HT-29 (cell line): ENCODE measurements at places on chromosomes 2 and 18. TPM values are rescaled to one million over a fixed set of nuclear protein-coding genes. Genes with fewer than 3 reads are reported as not detected.

DNA sequence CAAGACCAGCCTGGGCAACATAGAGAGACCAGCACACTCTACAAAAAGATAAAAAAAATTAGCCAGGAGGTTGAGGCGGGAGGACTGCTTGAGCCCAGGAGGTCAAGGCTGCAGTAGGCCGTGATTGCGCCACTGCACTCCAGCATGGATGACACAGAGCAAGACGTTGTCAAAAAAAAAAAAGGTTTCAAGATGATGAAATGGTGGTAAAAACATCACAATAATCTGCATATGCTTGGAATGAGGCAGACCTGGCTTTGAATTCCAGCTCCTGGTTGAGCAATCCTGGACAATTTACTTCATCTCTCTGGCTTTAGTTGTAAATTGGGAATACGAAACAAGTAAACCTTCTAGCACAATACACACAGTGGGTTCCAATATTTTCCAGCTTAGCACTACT, 24.1 kb downstream of the USP40 start:
- no peak for DNase-seq

Gene ALK
- total RNA-seq, result not detected in 2 replicates

DNA sequence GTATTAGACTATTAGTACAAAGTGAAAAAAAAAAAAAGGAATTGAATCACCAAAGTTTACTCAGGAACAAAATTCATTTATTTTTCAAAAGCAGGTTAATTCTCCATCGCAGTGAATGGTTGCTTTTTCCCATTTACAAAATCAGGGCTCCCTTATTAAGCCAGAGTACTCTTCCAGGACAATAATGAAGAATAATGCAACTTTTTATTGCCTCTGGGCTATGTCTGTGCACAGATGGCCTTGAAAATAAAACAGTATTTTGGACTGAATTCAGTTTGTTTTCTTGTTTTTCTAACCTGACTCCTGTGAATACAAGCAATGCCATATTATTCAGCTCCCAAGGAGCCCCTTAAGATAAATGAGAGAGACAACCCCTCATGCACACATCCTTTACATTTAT, 246.8 kb downstream of the KCNS3 start:
- DNase-seq, result no peak

Gene LOXHD1
- total RNA-seq, result not detected in 2 replicates

DNA sequence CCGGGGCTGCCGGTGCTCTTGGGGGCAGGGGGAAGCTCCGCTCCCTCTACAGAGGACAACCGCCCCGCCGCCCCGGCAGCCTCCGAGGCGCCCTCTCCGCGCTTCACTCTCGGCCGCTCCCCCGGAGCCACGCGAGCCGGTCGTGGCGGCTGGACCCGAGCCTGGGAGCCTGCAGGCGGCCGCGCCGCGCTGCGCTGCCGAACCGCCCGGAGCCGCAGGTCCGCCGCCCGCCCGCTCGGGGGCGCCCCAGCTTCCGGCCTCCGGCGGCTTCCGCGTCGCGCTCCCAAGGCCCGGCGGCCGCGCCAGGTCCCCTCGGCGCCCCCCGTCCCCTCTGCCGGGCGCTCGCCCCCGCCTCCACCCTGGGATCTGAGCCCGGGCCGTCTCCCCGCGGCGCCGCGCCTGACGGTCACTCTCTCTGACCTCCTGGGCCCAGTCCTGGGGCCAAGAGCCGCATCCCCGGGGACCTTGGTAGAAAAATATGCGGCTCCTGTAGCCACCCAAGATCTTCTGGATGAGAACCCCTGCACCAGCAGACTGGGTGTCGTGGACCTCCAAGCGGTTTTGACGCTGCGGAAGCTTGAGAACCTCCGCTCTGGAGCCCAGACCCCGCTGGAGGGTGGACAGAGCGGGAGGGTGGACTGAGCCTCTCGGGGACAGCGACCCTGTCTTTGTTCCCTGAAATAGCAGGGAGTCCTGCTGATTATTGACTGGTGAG, 44.3 kb downstream of the SERTAD2 start:
- DNase-seq, result peak; percentile 64

Gene NR4A2
- total RNA-seq, result 4.1 and 5.2 TPM in 2 replicates

Gene EML6
- 3.0 and 3.1 TPM in 2 replicates for total RNA-seq

- no peak for DNase-seq
Observed at GRCh38 chr2:209413311-209414014, 10.4 kb upstream of the MAP2 start.

GRCh38 chr2:127115471-127116199, 8.7 kb upstream of the BIN1 start:
- peak; percentile 59 for DNase-seq

- DNase-seq, result no peak
Observed at GRCh38 chr2:137947032-137947727, 17.1 kb upstream of the HNMT start.

DNA sequence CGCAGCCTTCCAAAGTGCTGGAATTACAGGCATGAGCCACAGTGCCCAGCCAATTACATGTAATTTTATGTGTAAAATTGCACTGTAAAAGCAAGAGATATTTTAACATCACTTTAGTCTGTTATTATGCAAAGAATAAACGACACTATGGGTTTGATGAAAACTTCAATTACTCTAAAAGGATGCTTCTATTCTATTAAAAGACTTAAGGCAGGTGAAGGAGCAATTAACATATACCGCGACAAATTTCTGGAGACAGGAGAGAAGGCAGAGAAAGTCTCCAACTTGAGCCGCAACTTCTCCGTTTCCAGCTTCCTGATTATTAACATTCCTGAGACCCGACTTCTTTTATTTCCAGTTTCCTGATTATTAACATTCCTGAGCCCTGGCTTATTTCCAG, 53.7 kb downstream of the FAM210A start:
- DNase-seq, result no peak

Gene LRRC30
- total RNA-seq, result not detected in 2 replicates

Gene FAM110C
- 33.7 and 33.9 TPM in 2 replicates for total RNA-seq

Gene HRH4
- total RNA-seq, result not detected in 2 replicates

DNA sequence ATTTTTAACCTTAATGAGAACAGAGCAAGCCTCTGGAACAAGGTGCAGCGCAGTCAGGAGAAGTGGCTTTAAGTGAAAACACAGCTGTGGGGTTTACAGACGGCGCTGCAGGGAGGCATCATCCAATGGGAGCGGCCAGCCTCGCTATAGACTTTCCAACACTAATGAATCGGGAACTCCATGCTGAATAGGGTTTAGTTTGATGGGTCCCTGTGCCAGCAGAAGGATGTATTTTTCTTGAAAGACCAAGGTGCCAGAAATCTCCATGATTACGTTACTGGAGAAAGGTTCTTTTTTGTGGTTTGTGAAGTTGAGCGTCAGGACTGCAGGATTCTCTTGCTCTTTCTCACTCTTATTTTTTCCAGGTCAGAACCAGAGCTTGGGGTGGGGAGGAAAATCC, 87.9 kb upstream of the ALPP start:
- DNase-seq, result no peak

DNA sequence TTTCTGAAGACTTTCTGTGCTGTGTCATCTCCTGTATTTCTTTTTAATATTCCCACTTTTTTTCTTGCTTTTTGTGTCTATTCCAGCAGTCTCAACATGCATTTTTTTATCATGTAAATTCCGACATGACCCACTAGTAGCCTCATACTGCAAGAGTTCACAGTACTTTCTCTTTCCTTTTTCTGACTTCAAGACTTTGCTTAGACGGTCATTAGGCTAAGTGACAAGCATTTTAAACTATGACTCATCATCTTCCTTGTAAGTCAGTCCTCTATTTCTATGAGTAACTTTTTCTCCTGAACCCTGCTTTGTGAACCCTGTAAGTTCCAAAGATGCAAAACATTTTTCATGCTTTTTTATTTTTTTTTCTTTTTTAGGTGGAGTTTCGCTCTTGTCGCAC, 381.2 kb downstream of the TXNL1 start:
- no peak for DNase-seq

Gene REG3A
- not detected in 2 replicates for total RNA-seq

GRCh38 chr2:40028792-40029488, 249.9 kb upstream of the THUMPD2 start:
- DNase-seq, result no peak

GRCh38 chr2:3981446-3981987, 278.1 kb downstream of the DCDC2C start:
- no peak for DNase-seq

GRCh38 chr2:54716375-54716774, 7.1 kb upstream of the EML6 start:
- DNase-seq, result no peak

- DNase-seq, result no peak
Observed at GRCh38 chr2:29011418-29012060, 30.4 kb downstream of the TOGARAM2 start.

- no peak for DNase-seq
Observed at GRCh38 chr2:109655287-109655686, 41.1 kb downstream of the SOWAHC start.

Gene IL18R1
- 0.05 TPM in 1 of 2 replicates, not detected in the other for total RNA-seq

DNA sequence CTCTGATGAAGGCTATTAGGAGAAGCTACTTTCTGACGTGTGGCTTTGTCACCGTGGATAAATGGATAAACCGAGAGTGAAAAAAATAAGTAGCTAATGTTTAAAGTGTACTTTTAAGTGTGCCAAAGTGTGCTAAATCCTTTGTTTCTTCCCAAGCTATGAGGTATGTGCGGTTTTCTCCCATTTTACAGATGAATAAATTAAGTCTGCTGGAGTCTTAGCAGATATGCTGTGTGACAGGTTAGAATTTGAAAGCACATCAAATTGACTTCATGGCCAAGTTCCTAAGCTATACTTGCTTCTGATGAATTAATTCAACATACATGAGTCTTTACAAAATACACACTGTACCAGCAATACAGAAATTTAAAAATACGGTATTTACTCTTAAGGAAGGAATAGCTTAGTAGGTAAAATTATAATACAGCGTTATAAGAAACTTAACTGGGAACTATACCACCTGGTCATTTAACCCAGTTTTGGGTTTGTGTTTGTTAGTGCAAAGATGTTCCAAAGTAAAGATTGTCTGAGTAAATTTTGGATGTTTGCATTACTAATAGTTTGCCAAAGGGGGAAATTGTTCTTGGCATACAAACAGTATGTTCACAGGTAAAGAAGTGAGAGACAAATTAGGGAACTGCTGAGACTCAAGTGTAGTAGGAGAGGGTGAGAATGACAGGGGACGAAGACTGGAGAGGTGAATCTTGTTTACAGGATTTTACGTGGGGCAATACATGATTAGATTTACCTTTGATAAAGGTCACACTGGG, 1.4 kb downstream of the AGPS start:
- no peak for DNase-seq

Gene OTX1
- 4.6 and 5.6 TPM in 2 replicates for total RNA-seq

DNA sequence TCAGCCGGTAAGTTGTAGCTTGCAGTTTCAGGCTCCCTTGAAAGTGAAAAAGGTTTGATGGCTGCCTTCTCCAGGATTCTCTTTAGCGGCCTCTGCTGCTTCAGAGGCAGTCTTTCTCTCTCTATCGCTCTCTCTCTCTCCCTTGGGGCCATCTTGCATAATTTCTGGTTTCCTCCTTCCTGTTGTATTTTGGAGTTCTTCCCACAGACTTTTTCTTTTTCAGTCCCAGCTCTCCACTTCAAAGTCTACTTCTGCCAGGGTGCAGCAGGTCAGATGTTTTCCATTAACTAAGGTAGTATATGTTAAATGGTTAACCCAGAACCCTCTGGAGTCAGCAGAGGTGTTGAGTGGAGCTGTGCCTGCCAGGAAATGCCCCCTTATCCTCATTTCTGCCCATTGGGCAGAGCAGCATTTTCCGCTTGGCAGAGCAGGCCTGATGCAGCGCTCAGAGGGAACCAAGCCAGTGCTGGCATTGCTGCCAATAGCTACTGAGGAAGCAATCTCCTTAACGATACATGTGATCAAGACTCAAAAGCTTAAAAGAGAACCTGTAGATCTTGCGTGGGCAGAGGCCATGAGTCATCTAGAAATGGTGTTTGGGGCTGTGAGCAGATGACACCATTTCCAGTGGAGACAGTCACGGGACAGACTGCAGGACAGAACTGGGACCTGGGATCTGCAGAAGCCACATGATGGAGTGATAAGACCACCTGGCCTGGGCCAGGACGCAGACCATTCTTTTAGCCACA, 20.8 kb downstream of the DBI start:
- peak; percentile 45 for DNase-seq

Gene PLGLB2
- not detected in 2 replicates for total RNA-seq

Gene CKAP2L
- total RNA-seq, result 2.5 and 4.0 TPM in 2 replicates

DNA sequence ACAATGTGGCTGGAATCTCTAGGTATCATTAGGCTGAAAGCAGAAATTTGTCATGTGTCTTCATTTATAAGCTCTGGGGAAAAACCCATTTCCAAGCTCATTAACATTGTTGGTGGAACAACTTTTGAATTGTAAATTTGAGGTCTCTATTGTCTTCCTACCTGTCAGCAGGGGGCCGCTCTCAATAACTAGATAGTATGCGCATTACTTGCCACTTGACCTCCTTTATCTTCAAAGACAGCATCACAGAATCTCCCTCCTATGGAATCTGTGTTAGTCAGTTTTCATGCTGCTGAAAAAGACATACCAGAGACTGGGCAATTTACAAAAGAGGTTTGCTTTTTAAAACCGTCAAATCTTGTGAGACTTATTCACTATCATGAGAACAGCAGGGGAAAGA, 223.1 kb downstream of the CALCRL start:
- DNase-seq, result no peak

DNA sequence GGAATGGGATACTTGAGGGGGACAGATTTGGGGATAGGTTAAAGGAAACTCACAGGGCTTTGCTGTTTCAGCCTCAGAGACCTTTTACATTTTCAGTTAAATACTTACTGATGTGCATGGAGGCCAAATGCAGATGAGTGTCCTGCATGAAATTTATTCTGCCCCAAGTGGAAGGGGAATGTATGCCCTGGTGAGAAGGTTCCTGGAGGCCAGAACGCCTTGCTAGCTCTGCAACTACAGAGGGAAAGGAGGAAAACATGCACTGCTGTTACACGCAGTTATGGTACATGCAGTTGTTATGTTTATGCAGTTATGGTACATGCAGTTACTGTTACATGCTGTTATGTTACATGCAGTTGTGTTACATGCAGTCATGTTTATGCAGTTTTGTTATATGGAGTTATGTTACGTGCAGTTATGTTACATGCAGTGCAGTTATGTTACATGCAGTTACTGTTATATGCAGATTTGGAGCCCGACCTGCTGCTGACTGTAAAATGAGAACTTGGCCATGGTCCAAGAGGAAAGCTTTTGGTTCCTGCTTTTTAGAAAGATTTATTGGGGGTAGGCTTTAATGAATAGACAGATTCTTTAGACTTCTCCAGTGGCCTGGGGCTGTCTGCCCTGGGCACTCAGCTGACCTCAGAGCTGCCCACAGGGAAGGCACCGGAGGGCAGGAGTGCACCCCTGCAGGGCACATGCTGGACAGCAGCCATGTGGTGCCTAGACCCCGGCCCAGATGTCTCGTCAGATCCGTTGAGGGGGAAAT, 84.1 kb downstream of the LDLRAD4 start:
- no peak for DNase-seq

GRCh38 chr2:231940795-231941194, 14.6 kb upstream of the NPPC start:
- no peak for DNase-seq

GRCh38 chr18:8889489-8889888, 184.1 kb downstream of the MTCL1 start:
- DNase-seq, result no peak

Gene ASB18
- not detected in 2 replicates for total RNA-seq

- DNase-seq, result peak; percentile 93
Observed at GRCh38 chr18:12838178-12838634, 45.8 kb downstream of the PTPN2 start.

- peak; percentile 49 for DNase-seq
Observed at GRCh38 chr2:240893363-240893844, 2.6 kb downstream of the MAB21L4 start.
